ENCODE measurements at places on chromosomes 6 and 20.
A peak's percentile ranks its signal among the peaks of the same experiment; 100 is the strongest.

- DNase-seq, result no peak
Measured at GRCh38 chr20:44849703-44850102, 35.8 kb upstream of the YWHAB start.

- DNase-seq, result peak; percentile 6
Measured at GRCh38 chr6:135568379-135568778, 70.8 kb upstream of the AHI1 start.

GRCh38 chr6:97128507-97128906 lies 154.5 kb downstream of the MMS22L start:
- no peak for DNase-seq

- DNase-seq, result no peak
Measured at GRCh38 chr6:100184473-100184872, 190.4 kb upstream of the MCHR2 start.

DNA sequence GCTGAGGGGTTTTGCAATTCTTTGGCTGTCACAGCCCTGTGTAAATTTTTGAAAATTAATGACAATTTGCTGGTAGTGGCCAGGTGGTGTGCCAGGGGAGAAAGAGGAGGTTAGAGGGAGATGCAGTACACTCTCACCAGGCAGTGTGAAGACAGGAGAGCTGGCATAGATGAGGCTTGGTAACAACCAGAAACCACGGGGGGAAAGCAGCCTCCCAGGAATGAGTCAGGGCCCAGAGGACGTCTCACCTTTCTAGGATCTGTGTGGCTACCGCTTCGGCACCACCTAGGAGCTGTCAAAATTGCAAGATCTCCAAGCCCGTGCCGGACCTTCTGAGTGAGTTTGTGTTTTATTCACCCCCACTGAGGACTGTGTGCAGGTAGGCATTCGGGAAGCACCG lies 171.4 kb downstream of the PACRG start:
- no peak for DNase-seq

DNA sequence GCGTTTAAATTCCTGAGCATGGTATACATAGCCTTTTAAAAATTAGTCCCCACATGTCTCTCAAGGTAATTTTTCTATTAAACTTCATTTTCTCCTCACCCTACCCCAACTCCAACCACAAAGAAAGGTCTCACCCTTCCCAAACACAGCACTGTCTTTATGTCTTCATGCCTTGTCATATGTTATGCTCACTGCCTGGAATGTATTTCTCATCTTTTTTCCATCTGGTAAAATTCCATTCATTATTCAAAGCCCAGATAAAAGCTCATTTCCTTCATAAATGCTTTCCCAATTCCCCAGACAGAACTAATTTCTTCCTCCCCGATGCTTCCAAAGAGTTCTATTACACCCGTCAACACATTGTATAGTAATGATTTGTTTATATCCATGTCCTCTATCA lies 302.0 kb downstream of the ALDH8A1 start:
- no peak for DNase-seq

- DNase-seq, result no peak
Measured at GRCh38 chr20:58837717-58838116, 13.0 kb downstream of the GNAS-AS1 start.

- no peak for DNase-seq
Measured at GRCh38 chr6:15102241-15102640, 143.6 kb upstream of the JARID2 start.

DNA sequence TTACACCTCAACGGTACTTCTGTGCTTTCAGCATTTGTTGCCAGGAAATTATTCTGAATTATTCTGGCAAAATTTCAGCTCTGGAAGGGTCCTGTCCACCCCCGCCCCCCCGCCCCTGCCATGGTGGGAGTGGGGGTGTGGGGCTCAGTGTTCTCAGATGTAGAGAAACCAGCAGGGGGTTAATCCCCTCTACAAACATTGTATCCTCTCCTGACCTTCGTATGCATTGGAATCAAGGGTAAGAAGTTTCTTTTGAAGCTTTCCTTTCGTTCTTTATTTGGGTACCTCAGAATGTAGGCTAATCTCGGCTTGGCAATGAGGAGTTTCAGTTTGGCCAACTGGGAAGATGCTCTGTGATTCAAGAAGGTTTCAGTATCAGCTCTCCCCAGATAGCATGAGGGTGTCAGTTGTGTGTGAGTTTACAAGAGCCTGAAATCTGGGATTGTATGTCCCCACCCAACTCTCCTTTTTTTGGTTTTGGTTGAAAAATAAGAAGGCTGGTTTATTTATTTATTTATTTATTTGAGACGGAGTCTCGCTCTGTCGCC lies 25.5 kb upstream of the OLIG3 start:
- DNase-seq, result no peak

Measured in activated CD8-positive, alpha-beta memory T cell treated with anti-CD3 and anti-CD28 coated beads for 4 hours (primary cell).